ENCODE measurements at places on chromosomes 6 and 20.
A peak's percentile ranks its signal among the peaks of the same experiment; 100 is the strongest.

GRCh38 chr6:127486934-127487333 lies 27.7 kb upstream of the KIAA0408 start:
- no peak for DNase-seq

DNA sequence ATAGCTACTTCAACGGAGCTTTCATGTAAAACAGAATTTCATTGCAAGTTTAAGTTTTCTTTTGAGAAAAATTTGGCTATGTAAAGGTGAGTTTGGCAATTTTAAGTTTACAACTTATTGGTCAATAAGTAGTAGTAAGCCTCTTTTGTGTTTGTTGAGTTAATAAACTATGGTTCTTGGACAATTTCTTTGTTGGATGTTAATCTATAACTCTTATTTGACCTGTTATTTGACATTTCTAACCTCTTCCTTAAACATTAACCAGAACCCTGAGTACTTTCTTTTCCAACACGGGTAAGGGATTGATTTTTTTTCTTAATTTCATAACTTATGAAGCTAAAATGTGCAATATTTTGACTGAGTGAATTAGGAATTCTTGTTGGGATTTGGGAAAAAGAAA lies 354.4 kb downstream of the PRKN start:
- no peak for DNase-seq

DNA sequence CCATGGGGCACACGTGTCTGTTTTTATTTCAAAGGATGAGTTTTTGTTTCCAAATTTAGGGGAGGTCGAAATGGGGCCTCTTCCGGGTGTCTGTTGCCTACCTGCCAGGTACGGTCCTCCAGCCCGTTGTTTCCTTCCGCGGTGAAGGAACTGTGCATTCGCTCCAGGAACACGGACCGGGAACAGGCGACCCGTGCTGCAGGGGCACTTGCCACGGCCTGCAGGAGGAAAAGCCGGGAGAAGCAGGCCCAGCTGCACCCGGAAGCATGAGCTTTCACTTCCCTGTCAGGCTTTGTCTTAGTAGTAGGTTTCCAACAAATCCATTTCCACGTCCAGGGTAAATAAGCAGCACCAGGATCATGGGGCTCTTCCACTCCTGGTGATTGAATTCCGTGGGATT lies 17.0 kb upstream of the NPEPL1 start:
- DNase-seq = no peak

DNA sequence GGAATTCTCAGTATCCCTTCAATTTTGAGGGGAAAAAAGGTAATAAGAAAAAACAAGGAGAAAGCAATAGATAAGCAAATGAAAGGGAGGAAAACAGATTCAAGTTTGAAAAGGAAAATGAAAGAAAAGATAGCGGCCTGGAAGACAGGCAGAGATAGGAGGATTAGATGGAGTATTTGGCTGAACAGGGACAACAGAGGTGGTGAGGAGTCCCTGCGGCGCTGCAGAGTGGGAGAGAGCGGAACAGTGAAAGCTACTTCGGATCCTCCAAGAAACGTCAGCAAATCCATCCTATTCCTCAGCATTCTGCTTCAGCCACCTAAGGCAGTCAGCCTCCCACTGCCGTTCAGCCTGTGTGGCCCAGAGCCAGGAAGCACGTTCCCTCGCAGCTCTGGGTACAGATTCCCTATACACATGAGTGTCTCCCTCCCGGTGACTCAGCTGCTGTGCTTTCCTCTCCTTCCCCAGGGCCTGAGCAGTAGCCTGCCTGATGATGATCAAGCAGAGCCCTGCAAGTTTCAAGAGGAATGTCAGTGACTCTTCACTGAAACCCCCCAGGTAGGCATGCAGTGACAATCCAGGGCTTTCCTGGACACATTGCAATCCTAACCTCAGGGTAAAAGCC lies 43.4 kb upstream of the CDYL start:
- DNase-seq = no peak

DNA sequence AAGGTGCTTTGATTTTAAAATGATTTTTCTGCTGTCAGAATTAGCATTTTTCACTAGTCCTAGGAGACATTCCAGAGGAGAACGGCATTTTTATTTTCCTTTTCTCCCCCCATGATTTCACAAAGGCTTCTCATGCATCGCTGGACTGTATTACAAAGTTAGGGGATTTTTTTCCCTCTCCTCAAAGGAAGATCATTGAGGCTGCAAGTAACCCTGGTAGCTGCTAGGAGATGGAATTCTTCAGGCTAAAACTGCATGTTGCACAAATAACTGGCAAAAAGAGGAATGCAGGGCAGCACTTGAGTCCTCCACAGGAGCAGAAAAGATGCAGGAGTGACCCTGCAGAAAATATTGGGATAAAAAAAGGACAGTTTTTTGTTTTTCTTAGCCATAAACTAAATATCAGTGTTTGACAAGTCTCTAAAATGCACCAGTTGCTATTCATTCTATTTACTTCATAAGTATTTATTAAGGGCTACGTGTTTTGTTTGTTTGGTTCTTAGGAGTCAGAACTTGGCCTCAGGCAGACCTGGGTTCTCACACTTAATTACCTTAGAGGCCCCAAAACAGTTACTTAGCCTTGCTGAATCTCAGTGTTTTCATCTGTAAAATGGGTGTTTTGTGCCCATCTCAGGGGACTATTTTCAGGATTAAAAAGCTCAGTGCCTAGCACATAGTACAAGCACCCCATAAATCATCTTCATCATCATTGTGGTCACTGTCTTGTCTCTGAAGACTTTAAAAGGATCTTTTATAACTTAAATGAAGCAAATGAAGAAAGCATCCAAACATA lies 144.5 kb upstream of the ID4 start:
- no peak for DNase-seq

- DNase-seq = no peak
These were observed 33.9 kb downstream of the PSMG4 start for GRCh38 chr6:3292431-3293197.

DNA sequence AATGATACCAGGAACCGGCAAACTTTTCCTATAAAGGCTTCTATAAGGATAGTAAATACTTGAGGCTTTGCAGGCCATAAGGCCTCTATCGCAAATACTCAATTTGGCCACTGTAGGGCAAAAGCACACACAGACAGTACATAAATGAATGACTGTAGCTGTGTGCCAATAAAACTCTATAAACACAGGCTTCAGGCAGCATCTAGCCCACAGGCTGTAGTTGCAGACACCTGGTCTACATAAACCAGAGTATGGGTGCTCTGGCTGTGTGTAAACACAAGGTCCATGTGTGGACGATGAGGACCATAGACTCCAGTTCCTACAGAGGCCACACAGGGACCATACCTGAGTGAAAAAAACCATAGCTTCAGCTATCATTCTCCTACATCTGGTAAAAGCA lies 52.2 kb downstream of the ZMYND8 start:
- no peak for DNase-seq

- DNase-seq = no peak
These were observed 16.4 kb downstream of the PLCB1 start for GRCh38 chr20:8148501-8148900.

DNA sequence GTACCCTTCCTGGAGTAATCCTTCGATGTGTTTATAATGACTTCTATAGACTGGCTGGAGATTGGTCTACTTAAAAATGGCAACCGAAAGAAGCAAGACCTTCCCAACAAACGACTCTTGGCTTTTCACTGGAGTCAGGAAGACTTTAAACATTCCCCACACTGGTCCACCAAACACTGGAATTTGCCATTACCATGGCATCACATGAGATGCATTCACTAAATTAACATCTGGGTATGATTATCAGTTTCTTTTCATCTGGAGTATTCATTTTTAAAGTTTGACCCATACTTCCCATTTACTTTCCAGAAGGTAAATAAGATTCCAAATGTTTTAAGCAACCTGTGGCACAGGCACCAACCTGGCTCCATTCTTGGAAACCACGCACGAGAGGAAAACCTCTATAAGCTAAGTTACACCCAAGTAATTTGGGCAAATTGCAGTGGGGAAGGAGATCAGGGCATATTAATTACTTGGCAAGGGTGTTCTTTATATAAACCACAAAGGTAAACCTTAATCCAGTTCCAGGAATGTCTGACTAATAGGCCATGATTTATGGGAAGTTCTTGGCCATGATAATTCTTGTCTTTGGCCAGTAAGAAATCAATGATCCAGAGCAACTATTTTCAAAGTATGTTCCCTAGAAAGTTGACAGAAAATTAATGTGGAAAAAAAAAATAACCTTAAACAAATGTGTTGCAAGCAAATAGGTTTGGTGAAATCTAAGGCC lies 190.0 kb upstream of the COL21A1 start:
- no peak for DNase-seq

DNA sequence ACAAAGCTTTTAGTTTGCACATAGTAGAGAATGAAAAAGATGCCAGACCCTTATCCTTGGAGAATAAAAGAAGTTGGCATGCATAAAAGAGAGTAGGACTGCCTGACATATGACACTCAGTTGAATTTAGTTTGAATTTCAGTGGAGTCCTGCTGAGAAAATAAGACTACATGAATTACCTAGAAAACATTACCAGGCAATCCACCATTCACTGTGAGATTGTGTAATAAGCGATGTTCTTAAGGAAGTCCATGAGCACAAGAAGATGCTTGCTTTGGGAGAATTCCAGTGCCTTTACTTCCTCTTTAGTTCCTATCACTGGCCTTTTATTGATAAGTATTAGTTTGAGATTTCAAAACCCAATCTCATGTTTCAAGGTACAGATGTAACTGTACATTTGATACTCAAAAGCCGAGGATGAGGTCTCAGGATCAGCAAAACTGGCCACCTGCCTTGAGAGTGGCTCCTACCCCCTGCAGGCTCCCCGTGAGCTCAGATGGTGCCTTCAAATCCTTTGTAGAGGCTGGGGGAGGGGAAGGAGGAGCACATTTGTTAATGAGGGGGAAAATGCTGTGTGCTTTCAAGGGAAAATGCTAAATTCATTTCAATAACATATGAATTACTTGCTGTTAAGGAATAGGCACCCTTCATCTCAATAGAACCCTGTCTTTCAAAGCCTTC lies 11.2 kb upstream of the UNC93A start:
- DNase-seq = no peak

DNA sequence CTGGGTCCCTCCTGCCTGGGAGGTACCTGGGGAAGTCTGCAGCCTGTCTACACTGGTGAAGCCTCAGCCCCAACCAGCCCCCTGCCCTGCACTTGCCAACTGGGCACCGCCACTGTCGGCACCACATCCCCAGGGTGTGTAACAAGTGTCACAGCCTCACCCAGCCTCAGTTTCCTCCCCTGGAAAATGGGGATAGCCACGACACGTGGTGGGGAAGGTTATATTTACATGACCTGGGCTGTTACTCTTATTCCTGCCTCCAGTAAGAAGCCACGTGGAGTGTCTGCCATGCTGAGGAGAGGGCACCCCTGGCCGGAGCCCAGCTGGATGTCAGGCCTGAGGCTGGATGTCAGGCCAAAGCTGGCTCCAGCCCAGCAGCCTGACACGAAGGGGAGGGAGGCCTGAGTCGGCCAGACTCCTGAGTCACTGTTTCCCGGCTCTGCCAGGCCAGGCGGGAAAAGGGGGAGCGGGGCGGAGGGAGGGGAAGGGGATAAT lies 44.9 kb downstream of the SNAI1 start:
- no peak for DNase-seq

DNA sequence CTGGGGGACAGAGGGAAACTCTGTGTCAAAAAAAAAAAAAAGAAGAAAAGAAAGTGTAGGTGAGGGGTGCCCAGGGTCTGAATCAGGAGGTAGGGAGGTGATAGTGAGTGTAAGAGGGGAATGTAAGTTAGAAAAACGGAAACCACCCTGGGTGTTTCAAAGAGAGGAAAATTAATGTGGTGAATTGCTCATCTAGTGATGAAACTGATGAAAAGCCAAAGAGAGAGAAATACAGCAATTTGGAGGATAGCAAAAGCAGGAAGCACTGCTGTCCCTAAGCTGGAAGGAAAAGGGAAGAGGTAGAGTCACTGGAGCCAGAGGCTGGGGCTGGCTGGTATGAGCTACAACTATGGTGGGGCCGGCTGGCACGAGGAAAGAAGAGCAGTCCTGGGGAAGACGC lies 85.0 kb upstream of the CEP85L start:
- no peak for DNase-seq

DNA sequence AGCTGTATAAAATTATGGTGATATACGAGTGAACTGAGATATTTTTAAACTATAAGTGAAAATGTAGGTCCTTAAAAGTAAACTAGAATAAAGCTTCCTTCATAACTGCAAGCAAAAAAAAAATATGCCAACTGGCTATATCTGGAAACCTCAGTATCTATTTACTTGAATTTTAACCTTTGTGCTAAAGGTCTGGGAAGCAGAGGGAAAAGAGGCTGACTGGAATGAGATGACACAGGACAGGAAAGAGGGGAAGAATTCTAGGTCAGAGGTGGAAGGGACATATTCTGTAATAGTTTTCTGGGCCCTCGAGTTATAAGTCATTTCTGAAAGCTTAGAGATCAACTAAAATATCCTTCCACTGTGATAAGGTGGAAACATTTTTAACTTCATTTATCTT lies 46.8 kb downstream of the AIG1 start:
- DNase-seq = no peak

GRCh38 chr20:6718662-6719368 lies 48.7 kb upstream of the BMP2 start:
- DNase-seq = no peak

- no peak for DNase-seq
These were observed 8.3 kb downstream of the KIF25 start for GRCh38 chr6:168005796-168006195.

DNA sequence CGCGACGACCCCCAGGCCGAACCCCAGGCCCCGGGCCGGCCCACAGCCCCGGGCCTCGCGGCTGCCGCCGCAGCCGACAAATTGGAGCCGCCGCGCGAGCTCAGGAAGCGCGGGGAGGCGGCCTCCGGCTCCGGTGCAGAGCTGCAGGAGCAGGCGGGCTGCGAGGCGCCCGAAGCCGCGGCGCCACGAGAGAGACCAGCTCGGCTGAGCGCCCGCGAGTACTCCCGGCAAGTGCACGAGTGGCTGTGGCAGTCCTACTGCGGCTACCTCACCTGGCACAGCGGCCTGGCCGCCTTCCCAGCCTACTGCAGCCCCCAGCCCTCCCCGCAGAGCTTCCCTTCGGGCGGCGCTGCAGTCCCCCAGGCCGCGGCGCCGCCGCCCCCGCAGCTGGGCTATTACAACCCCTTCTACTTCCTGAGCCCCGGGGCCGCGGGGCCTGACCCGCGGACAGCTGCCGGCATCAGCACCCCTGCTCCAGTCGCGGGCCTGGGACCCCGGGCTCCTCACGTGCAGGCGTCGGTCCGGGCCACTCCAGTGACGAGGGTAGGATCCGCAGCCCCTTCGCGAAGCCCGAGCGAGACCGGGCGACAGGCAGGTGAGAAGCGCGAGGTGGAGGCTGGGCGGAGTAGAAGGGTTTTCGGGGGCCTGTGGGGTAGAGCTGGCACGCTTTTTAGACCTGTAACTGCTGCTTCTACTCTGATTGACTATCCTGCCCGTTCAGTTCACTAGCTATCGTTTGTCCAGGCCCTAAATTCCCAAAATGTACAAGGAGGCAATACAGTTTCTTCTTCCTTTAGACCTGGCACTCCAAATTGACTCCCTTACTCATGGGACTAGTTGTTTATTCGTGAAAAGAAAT lies 654 bp downstream of the FAM8A1 start:
- DNase-seq = peak; percentile 34

GRCh38 chr6:55974688-55975087 lies 99.3 kb upstream of the BMP5 start:
- no peak for DNase-seq

GRCh38 chr6:80223743-80224212 lies 117.3 kb downstream of the BCKDHB start:
- DNase-seq = no peak

- no peak for DNase-seq
These were observed 445.9 kb downstream of the PHF3 start for GRCh38 chr6:64081453-64081852.

Data from stimulated activated CD4-positive, alpha-beta T cell treated with anti-CD3 and anti-CD28 coated beads, Interleukin-1b, Interleukin-23, amount 100 ng/mL, for 4 hours (primary cell).